ENCODE measurements at places on chromosomes 4 and X.

DNA sequence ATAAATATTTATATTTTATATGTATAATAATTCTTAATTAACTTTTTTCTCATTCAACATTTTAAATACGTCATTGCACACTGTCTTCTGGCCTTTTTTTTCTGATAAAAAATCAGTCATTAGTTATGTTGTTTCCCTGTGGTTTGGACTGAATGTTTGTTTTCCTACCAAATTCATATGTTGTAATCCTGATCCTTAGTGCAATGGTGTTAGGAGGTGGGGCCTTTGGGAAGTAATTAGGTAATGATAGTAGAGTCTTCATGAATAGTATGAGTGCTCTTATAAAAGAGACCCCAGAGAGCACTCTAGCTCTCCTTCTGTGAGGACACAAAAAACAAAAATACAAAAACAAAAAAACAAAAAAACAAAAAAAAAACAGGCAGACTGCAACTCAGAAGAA, 117.2 kb downstream of the GASK1B start:
- no peak for DNase-seq

GRCh38 chr4:144820011-144820727, 174.2 kb downstream of the HHIP start:
- DNase-seq: no peak

- DNase-seq: no peak
Observed at GRCh38 chr4:122978109-122978508, 55.7 kb upstream of the NUDT6 start.

DNA sequence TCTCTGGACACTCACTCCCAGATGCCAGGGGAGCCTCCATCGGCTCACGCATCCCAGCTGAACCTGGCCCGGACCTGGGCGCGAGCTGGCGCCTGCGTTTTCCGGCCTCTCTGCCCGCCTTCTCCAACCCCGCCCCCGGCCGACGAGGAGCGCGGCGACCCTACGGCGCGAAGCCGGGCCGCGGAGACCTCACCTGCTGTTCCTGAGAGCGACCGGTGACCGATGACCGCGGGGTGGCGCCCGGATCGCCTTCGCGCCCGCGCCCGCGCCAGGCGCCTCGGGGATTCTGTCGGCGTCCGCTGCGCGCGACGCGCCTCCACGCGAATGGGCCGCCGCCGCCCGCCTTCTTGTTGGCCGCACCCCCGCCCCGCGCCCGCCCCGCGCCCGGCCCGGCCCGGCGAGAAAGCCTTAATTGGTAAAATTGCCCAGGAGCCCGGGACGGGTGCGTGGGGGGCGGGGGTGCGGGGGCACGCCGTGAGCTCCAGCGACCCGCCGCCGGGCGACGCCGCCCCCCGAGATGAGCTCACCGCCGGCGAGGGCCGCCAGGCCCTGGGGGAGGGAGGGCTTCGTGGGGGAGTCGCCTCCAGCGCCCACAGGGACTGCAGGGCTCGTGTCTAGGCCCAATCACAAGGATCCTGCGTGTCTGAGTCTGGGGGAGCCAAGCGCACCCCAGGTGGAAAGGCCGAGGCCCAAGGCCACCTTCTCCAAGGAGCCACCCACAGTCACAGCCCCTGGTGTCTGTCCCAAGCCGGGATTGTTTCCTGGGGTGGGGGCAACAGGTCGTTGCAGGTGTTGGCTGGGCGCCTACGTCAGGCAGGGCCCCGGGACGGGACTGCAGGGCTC, at the start of gene FLNA:
Gene FLNA (minus strand): TSS at position 322 of the 843 bp plus-strand sequence. CDS start 3,389 bp downstream, outside the sequence.
- no peak for DNase-seq

- DNase-seq: peak; percentile 8
Observed at GRCh38 chrX:9231491-9231890, 197.6 kb upstream of the FAM9B start.

DNA sequence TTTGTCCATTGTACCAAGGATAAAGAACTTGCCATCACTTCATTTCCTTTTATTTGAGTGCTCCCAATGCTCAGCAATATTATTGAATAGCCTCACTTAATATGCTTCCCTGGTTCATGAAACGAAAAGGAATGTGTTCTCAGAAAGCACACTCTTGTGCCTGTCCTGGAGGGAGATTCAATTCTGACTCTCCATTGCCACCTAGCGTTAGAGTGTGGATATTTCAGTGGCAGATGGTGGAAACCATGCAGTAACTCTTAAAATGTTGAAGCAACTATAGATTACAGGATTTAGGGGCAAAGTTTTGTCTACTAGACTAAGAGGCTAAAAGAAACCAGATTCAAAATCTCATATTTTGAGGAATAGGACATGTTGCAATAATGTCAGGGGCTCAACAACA, 36.0 kb downstream of the GAB3 start:
- peak; percentile 68 for DNase-seq

- peak; percentile 23 for DNase-seq
Observed at GRCh38 chrX:23511793-23512192, 155.5 kb upstream of the PRDX4 start.
